ENCODE measurements at places on chromosomes 2 and 18.

GRCh38 chr2:200406379-200406778 is 99.9 kb downstream of the SPATS2L start:
- no peak for DNase-seq

GRCh38 chr2:9686061-9686460 is 55.3 kb upstream of the YWHAQ start:
- DNase-seq = no peak

- DNase-seq = no peak
Measured at GRCh38 chr2:66239655-66240054, 195.3 kb upstream of the MEIS1 start.

DNA sequence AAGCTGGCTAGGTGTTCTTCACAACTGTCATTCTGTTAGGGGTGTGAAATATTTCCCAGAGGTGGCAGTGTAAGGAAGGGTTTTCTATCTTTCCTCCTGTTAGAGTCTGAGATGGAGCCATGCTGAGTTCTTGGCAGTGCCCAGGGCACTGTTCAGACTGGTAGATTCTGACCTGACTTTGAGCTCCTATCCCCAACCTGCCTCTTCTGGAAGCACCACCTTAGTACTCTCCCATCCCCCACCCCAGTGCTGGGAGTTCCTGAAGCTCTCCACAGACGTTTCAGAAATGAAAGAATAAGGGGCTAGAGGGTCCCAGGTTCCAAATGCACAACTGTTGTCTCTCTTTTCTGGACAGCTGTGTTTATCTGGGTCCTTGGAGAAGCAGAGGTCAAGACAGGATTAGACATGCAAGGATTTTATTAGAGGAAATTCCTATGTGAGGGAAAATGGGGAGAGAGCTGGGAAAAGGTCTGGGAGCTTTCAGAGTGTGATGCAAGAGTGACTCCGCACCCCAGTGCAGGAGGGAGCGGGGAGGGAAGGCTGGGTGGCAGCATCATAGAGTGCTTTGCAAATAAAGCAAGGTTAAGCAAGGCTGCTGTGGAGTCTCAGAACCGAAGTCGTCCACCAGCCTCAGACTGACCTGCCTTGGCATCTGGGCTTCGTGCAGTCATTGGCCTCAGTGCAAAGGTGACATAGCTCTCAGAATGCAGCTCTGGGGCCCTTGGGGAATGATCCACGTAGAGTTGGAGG is 75.5 kb downstream of the SLC4A3 start:
- no peak for DNase-seq

GRCh38 chr2:209368914-209369313 is 54.9 kb upstream of the MAP2 start:
- DNase-seq = peak; percentile 70

DNA sequence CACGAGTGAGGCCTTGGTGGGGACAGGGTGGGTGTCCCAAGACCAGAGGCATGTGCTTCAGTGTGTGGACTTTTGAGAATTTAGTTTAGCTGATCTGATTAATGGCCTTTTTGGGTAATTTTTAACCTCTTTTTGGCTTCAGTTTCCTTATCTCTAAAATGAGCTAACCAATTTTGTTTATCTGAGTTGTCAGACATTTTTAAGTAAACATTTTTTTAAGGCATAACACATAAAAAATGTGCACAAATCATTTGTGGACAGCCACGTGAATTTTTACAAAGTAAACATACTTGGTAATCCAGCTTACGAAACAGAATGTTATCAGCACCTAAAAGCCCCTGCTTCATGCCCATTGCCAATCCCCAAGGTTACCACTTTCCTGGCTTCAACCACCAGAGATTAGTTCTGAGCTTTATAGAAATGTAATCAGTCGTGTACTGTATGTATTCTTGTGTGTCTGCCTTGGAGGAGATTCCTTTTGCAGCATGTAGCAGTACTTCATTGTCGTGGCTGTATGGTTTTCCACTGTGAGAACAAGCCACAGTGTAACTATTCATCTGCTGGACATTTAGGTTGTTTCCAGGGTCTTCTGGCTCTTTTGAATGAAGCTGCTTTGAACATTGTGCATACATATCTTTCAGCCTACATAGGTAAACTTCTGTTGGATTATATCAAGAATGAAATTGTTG is 8.4 kb upstream of the INO80C start:
- no peak for DNase-seq

GRCh38 chr2:69501301-69501700 is 64.1 kb upstream of the NFU1 start:
- no peak for DNase-seq

DNA sequence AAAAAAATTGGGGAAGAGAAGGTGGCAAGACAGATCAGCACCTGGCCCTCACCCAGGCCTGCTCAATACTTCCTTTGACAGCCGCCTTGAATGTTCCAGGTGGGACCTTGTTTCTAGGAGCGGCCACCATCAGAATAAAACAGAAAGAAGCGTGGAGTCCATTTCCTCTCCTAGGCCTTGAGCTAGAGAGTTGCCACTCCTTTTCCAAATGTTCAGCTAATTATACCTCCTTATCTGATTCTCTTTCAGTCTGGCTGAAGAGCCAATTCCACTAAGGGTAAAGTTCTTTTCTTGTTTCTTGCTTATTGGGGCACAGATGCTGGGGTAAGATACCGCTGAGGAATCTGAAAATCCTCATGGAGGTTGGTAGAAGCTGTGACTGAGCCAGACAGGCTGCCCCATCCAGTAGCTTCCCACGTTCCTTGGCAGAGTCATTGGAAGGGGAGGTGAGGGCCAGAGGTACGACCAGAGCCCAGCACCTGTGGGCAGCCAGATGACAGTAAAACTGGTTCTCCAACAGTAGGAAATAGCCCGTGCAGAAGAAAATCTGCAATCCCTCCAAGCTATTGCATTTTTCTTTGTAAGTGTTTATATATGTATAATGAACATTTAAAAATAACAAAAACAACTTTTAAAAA is 51.5 kb downstream of the PLB1 start:
- no peak for DNase-seq

DNA sequence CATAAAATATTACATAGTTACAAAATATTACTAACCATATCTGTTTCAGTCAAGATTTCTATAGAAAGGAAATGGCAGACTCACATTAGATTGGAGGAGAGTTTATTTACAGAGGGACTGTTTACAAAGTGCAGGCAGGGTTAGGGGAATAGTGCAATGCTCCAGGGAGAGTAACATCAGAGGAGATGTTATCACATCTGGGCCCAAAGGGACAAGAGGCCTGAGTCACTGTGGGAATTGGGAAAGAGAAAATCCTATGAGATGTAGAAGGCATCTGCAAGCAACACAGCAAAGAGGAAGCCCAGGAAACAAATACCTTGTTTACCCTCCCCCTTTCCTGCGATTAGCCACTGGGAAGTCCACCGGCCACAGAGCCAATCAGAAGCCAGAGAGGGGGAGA is 227.3 kb upstream of the TANK start:
- no peak for DNase-seq

DNA sequence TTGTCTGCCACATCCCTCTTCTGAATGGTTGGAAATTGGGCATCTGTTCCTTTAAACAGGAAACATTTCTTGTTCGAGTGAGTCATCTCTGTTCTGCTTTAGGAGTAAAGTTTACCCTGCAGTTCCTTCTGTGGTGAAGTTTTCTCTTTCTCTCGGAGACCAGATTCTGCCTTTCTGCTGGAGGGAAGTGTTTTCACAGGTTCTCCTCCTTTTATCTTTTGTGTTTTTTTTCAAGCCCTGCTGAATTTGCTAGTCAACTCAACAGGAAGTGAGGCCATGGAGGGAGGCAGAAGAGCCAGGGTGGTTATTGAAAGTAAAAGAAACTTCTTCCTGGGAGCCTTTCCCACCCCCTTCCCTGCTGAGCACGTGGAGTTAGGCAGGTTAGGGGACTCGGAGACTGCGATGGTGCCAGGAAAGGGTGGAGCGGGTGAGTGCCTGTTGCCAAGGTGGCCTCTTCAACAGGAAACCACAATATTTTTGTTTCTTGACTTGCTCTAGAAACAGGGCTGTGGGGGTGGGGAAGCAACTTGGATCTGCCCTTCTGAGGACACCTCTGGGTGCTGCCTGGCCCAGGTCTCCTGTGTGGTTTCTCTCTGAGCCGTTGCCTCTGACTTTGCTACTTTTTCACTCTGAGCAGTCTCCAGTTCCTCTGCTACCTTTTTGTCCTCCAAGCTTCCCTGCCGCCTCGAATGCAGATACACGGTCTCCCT is 2.2 kb upstream of the CASP8 start:
- DNase-seq = peak; percentile 34

DNA sequence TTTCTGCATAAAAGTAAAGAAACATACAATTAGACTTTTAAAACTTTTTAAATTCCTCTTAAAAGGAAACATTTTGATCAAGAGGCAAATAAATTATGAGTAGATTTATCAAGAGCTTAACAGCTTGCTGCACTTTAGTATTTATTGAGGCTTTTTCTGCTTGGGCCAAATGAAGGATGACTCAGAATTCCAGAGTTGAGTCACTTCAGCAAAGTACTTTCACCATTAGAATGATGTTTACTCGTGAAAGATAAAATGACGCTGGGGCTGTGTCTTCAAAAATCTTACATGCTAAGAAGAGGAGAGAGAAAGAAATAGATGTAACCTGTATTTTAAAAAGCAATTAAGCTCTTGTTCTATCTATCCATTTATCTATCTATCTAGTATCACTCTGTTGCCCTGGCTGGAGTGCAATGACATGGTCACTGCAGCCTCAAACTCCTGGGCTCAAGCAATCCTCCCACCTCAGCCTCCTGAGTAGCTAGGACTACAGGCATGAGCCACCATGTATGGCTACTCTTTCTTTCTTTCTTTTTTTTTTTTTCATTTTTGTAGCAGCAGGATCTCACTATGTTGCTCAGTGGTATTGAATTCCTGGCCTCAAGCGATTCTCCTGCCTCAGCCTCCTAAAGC is 75.3 kb upstream of the RIOK3 start:
- DNase-seq = peak; percentile 63

- DNase-seq = no peak
Measured at GRCh38 chr2:197426723-197427603, 7.9 kb downstream of the SF3B1 start.

GRCh38 chr2:70921031-70921430 is 14.7 kb upstream of the ATP6V1B1 start:
- DNase-seq = no peak

GRCh38 chr2:198213253-198213652 is 408.9 kb downstream of the PLCL1 start:
- no peak for DNase-seq

- DNase-seq = no peak
Measured at GRCh38 chr2:15614545-15615300, 23.1 kb downstream of the DDX1 start.

GRCh38 chr2:197278799-197279763 is 31.5 kb downstream of the ANKRD44 start:
- DNase-seq = no peak

GRCh38 chr2:128196471-128196931 is 105.5 kb downstream of the UGGT1 start:
- no peak for DNase-seq

GRCh38 chr2:39772086-39772811 is 6.8 kb downstream of the THUMPD2 start:
- no peak for DNase-seq

DNA sequence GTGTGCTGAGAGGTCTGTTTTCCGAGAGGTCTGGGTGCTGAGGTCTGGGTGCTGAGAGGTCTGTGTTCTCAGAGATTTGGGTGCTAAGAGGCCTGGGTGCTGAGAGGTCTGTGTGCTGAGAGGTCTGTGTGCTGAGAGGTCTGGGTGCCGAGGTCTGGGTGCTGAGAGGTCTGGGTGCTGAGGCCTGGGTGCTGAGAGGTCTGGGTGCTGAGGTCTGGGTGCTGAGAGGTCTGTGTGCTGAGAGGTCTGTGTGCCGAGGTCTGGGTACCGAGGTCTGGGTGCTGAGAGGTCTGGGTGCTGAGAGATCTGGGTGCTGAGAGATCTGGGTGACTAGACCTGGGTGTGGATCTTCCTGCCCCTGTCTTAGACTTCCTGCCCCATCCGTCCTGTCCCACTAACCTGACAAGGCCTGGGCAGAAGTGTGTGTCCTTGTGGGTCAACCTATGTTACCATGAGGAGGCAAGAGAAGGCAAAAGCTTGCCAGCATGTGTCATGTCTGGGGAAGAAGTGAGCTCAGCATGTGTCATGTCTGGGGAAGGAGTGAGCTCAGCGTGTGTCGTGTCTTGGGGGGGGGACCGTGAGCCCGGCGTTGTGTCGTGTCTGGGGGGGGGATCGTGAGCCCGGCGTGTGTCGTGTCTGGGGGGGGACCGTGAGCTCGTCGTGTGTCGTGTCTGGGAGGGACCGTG is 69.3 kb downstream of the KCNG2 start:
- no peak for DNase-seq

All from AG09309 (cell line).